ENCODE measurements at places on chromosomes 7 and 10. TPM values are rescaled to one million over a fixed set of nuclear protein-coding genes. Genes with fewer than 3 reads are reported as not detected.

DNA sequence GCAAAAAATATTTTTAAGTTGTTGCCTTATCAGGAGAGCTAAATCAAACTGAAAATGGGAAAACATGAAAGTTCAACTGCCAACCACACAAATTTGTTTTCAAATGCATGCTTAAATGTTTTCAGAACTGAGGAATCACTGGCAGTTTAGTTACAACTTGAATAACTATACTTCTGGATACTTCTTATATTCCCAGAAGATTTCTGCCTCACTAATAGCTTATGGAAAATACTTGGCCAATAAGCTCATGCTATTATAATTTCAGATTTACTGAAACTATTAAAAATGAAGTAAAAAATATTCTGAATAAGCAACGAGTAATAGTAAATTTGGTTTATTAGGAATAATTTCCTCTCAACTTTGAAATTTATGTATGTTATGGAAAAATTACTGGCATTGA lies 222.2 kb downstream of the CDK14 start:
- no peak for DNase-seq

DNA sequence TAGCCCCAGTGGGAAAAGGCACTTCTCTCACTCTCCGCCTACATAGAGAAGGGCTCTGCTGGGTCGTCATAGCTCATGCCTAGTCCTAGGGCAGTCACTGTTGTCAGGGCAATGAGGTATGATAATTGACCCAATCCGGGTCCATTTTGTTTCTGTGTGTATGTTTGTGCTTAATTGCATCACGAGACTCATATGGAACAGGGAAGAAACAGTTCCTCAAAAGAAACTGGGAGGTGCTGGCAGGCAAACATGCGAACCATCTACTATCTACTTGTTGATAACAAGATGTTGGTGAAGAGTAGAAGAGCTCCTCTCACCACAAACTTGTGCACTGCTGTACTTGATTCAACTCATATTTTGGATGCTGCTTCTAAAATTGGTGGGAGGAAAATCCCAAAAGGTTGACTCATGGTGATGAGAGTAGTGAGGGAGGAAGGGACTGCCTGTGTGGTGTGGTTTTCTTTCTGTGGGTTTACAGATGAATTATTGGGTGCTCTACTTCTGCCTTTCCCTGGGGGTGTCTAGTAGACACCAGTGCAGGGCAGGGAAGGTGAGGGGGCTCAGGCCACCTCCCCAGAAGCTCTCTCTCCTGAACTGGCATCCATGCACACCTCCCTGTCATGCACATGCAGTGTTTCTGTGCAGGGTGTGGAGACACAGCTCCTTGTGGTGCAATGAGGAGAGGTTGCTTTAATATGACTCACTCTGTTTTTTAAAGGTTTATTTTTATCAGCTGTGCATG lies 29.4 kb downstream of the LSMEM1 start:
- DNase-seq: peak; percentile 86

- DNase-seq: no peak
Measured at GRCh38 chr10:26931223-26931622, 70.5 kb upstream of the ABI1 start.

DNA sequence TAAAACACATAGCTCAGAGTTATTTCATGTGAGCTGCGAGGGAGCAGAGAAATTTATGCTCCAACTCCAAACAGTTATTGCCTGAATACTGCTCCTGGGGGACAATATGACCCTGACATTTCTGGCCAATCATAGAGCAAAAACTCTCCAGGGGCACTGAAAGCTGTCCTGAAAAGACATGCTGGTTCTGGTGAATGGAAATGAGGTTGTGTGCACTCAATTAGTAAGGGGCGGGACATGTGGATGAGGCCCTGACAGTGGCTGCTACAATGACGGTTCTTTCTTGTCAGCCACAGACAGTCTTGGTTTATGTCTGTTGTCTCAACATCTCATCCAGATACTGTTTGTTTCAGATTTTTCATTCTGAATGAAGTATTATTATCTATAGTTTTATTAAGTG lies 151.8 kb downstream of the TWIST1 start:
- DNase-seq: no peak

Gene SP8
- 0.70 TPM for total RNA-seq

Gene PLCE1
- 0.84 TPM for total RNA-seq

Gene MICU1
- 28.7 TPM for total RNA-seq

DNA sequence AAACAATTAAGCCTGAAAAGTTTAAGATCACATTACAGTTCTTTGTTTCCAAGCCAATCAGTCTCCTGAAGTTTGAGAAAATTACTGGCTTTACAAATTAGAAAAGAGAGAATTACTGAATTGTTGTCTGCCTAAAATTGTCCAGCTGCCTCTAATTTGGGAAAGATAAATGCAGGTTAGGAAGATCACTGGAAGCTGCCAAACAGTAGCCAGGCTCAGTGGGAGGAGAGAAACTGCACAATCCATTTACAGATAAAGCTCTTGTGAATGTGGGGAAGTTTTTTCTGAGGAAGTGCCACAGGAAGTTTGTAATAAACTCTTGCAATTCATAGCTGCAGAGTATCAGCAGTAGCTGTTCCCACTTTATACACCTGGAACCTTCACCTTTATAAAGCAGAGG lies 100.7 kb downstream of the IQUB start:
- DNase-seq: no peak

DNA sequence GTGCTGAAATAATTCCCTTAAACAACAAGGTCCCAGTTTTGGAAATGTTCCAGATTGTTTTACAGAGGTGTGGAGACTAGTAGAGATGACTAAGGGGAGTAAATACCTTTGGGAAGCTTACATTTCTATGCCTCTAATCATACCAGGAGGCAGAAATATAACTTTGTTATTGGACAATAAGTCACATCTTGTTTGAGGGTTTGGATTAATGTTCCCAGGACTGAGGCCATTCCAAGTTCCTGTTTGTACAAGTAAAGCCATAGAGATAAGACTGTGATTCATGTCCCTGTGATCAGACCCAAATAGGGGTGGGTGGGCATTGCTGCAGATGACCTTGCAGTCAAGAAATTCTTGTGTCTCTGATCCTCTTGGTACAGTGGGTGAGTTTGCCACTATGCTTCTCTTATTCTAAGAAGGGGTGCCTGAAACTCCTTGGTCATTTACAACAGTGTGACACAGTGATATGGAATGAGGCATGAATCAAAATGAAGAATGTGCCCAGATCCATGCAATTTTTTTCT lies 508.3 kb downstream of the SORCS3 start:
- DNase-seq: peak; percentile 93

DNA sequence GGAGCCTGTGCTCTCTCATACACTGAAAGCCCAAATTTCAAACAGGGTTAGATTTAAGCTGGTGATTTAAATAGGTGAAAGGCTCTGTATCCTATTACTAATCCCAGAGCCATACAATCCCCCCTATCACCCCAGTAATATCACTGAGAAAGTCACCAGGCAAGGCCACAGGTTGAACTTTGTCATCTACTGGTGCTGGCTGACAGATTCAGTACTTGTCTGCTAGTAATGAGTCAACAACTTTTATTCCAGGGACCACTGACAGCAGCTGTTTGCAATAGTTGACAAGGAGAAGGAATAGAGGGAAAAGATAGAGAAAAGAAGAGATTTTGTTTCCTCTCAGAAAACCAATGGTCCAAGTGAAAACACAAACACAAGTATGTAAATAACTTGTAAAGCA lies 10.4 kb downstream of the ASB15 start:
- no peak for DNase-seq

GRCh38 chr10:24988831-24989640 lies 26.9 kb downstream of the ENKUR start:
- DNase-seq: no peak

DNA sequence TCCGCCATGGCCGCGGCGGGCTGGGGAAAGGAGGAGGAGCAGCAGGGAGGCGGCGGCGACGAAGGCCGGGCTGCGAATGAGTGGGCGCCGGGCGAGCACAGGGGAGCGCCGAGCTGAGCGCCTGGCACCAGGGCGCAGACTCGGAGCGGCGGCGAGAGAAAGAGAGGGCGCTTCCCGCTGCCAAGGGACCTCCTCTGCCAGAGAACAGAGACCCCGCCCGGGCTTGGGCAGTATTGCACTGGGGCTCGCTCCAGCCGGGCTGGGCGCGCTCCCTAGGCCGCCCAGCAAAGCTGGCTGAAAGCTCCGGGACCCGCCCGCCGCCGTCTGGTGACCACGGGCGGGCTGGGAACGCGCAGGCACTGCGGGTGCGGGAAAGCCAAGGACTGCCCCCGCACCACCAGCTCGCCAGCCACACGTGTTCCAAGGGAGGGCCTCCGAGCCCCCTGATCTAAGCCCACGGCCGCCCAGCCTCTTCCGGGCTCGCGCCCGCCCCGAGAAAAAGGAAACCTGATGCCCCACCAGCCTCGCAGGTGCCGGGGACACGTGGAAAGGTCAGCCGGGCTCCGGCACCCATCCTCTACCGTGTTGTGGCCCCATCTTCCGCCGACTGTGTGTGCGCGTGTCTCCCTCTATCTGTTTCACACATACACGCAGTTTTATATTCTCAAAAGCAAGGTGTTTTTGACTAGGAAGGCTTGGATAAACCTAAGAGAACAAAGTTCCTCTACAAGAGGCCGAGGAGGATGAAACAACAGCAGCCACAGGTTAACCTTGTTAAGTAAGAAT lies at the start of gene CCDC6:
TSS of gene CCDC6 (minus strand) at position 140 of the 786 bp plus-strand sequence. CDS start at position 8, 132 bp downstream.
- peak; percentile 87 for DNase-seq

DNA sequence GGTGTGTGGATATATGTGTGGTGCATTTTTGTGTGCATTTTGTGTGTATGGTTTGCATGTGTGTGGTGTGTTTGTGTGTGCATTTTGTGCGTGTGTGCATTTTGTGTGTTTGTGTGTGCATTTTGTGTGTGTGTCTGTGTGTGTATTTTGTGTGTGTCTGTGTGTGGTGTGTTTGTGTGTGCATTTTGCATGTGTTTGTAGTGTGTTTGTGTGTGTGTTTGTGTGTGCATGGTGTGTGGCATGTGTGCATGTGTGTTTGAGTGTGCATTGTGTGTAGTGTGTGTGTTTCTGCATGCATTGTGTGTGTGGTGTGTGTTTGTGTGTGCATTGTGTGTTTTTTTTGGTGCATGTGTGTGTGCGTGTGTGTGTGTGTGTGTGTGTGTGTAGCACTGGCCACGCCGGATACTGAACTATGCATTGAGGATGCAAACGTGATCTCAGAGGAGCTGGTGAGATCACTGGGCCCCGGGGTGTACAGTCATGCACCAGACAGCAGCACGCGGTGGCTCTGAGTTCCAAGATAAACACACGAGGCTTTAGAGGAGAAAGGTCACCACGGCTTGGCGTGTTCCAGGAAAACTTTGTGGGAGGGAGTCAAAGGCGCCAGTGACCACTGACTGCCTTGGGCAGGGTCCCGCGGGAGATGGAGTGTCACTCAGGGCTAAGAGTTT lies 106.6 kb upstream of the SHH start:
- DNase-seq: peak; percentile 98

Gene VTI1A
- total RNA-seq: 33.5 TPM

DNA sequence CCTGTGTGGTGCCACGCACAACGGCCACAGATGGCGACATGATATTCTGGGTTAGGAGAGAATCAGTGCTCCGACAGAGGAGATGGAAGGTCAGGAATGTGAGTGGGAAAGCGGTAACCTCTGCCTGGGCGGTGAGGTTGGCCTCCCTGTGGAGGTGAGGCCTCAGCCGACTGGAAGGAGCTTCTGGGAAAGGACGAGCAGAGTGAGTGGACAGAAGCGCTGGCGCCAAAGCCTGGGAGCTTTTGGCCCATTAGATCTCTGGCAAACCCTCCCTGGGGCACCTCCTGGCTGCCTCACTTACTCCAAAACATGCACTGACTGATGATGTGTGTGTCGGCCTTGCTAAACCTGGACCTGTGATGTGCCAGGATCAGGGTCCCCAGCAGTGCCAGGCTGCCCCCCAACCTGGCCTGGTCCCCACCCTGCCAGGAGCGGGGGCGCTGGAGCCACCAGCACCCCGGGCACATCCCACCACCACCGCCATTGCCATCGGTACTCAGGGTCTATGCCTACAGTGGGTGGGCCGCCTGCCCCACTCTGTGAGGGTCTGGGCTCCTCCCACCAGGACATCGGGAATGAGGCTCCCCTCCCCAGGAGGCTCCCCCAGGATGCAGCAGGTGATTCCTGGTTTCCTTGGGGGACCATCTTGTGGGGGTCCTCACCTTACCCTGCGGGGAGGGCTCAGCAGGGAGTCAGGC lies 51.0 kb downstream of the RASGEF1A start:
- no peak for DNase-seq

DNA sequence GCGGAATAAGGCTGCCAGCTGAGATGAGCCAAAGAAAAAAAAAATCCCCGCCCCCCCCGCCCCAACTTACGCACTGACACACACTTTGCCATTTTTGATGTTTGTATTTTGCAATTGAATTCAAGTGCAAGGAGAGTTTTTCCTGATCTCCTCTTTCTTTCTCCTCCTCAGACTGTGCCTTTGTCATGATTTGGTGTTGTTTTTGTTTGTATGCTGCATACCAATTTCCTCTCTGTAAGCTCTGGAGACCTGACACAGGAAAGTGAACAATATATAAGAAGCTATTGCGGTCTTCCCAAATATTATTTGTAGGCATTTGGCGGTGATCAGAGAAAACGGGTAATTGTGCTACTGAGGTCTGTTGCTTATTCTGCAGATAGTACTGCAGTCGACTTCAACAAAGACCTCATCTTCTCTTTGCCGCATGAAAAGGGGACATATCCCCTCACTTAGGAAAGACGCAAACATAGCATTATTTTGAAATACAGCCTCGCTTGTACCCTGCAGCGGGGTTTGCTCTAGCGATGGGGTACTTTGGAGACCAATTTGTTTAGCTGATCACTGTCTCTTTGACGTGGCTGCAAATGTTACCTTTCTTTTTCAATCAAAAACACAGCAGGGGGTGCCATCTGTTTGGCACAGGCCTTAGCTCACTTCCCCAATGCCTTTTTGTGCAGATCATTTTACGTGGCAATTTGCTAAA lies 206.6 kb downstream of the SKAP2 start:
- DNase-seq: no peak

GRCh38 chr7:21256310-21256877 lies 171.5 kb upstream of the SP4 start:
- DNase-seq: peak; percentile 7

- DNase-seq: no peak
Measured at GRCh38 chr10:79136236-79137005, 67.7 kb downstream of the ZMIZ1 start.

- DNase-seq: no peak
Measured at GRCh38 chr10:5609952-5610616, 56.3 kb downstream of the ASB13 start.

DNA sequence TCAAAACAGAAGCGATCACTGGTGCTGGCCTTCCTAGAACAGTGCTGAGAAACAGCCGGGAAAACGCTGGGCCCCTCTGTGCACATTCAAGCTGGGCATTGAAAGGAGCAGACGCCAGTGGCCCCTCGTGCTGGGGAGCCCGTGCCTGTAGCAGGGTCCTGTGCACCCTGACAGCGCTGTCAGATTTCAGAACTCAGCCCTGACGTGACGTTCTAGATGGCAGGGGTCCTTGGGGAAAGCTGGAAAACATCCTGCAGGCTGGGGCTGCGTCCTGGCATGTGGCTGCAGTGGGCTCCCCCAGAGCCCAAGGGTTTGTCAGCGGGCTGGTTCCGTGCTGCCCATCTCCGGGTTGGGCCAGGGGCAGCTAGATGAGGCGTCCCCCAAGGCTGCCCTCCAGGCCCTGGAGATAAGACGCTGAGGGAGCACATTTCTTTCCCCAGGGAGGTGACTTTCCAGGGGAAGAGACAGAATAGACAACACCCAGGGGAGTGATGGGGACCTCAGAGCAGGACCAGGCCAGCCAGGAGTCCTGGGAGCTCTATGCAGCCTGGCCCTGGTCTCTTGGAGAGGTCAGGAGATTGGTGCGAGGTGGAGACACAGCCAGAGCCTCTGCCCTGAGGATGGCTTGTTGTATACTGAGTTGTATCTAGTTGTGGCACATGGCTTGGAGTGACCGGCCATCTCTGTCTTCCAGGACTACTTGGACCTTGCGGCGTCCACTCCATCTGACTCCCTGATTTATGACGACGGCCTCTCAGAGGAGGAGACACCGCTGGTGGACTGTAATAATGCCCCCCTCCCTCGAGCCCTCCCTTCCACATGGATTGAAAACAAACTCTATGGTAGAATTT lies 12.1 kb upstream of the CSGALNACT2 start:
- no peak for DNase-seq

Gene MOGAT3
- total RNA-seq: not detected
